ENCODE measurements at places on chromosomes 1 and 21.

DNA sequence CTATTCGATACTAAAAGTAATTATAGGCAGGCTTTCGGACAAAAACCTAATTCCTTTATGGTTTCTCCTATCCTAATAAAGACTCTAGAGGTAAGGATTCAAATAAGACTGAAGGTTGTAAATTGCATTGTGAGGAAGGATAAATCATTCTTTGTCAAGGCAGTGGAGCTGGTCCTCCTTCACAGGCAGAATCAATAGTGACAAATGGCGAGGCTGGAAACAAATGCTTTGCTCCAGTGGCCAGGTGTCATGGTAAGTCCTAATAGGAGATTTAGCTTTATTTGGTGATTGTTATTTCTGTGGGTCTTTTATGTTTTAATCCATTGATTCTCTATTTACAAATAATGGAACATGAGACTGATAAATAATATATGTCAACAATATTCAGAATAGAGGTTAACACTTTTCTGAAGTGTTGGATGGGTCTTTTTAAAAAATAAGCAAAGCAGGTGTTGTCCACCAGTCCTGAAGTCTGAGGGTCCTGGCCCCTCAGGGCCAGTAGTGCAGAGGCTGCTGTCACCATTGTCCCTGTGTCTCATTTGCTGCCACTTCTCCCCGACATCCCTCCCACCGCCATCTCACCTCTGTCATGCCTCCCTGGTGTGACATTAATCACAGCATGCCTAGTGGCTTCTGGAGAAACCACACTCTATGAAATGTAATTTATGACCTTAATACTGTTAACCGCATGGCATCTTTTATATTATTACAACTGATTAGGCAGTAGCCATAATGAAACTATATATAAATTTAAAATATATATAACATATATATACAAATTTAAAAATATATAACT is 120.9 kb upstream of the MAGI3 start:
- DNase-seq, result no peak

DNA sequence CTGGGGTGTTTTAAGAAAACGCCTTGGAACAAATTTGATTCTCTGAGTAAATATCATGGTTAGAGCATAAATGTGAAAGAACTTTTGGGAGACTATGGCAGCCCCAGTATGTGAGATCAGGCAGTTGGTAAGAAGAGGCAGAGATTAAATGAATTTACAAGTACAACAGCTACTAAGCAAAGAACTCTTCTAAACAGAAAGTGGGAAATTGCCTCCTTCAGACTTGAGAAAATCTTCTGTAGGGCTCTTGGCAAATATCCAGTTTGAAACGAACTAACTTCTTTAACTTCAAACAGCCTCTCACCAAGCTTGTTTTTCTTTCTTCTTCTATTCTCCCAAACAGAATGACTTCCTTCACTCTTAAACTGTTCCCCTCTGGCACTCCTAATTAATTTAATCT is 337.7 kb downstream of the SIPA1L2 start:
- DNase-seq, result no peak

- no peak for DNase-seq
Measured at GRCh38 chr1:165598676-165599059, 32.4 kb upstream of the MGST3 start.

DNA sequence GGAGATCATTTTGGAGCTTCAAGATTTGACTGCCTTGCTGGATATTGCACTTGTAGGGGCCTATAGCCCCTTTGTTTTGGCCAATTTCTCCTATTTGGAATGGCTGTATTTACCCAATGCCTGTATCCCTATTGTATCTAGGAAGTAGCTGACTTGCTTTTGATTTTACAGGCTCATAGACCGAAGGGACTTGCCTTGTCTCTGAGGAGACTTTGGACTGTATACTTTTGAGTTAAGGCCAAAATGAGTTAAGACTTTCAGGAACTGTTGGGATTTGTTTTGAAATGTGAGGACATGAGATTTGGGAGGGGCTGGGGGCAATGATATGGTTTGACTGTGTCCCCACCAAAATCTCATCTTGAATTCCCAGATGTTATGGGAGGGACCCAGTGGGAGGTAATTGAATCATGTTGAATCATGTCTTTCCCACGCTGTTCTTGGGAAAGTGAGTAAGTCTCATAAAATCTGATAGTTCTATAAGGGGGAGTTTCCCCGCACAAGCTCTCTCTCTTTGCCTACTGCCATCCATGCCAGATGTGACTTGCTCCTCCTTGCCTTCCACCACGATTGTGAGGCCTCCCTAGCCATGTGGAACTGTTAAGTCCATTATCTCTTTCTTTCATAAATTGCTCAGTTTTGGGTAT is 276.1 kb downstream of the LMX1A start:
- DNase-seq, result no peak

DNA sequence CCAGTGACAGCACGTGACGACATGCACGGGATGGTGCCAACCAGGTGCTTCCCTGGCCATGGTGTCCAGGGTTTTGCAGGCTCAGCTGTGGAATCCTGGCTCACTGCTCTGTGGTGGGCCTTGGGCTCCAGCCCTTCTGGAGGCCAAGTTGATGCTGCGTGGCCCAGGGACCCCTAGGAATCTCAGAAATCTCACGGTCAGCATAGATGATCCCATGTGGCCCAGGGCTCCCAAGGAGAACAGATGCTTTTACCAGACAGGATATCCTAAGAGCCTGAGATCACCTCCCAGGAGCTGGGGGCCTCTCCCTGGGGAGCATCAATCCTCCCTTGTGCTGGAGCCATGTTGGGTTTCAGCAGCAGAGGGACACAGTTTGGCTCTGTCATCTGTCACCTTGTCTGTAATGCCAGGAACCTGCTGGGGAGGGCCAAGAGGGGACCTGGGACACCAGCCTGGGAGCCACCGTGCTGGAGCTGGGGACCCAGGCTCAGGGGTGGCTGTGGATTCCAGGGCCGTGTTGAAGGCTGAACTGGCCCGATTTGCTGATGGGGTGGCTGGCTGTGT is 63.9 kb downstream of the TRIM11 start:
- no peak for DNase-seq

- peak; percentile 89 for DNase-seq
Measured at GRCh38 chr1:109371341-109371739, 26.4 kb downstream of the SORT1 start.

DNA sequence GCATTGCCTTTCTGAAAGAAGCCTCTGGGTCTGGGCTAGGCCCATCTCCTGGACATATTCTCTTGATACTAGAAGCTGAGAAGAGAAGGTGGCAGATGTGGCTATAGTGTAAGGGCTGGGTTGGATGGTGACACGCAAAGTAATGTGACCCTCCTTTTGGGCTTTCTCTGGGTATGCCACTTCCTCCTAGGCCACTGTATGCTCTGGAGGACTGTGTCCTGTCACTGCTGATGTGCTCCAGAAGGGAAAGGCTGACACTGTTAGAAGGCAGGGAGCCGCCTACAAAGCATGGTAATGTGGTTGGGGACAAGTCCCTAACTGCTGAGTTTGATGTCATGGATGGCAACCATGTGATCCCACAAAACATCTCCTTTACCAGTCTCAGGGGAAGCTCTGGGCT is 112.1 kb downstream of the BCAR3 start:
- no peak for DNase-seq

DNA sequence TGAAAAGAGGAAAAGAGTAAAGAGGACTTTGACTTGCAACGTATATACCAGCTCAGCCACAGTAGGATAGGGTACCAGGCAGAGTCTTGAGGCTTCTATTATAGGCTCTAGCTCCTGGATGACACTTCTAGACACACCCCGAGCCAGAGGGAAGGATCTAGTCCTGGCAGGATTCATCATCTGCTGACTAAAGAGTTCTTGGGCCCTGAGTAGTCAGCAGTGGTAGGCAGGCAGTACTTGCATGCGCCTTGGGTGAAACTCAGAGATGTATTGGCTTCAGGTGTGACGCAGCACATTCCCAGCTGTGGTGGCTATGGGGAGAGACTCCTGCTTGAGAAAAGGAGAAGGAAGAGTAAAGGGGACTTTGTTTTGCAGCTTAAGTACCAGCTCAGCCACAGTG is 162.3 kb upstream of the APP start:
- no peak for DNase-seq
